NCI-H1436 (cell line): ENCODE measurements at places on chromosomes 4 and X.

- DNase-seq = no peak
These were observed 56.6 kb upstream of the C4orf54 start for GRCh38 chr4:99714179-99714578.

DNA sequence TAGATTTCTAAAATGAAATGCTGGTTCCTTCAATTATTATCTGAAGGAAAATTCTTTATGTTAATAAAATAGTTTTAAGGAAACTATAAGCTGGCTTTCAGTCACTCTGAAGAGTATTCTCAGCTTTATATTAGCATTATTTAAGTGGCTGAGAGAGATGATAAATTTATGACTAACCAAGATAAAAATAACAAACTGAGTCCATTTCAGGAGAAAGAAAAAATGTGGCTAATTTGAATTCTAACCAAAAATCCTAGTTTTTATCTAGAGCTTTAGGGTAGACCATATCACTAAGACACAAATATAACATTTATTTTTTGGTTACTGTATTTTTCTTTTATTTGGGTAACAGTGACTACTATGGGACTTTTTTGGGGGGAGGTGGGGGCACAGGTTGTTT is 59.4 kb upstream of the NAP1L5 start:
- no peak for DNase-seq

GRCh38 chrX:129626026-129626425 is 28.7 kb downstream of the APLN start:
- DNase-seq = no peak

- peak; percentile 82 for DNase-seq
These were observed 44.4 kb upstream of the TMSB15B start for GRCh38 chrX:103918050-103918449.

DNA sequence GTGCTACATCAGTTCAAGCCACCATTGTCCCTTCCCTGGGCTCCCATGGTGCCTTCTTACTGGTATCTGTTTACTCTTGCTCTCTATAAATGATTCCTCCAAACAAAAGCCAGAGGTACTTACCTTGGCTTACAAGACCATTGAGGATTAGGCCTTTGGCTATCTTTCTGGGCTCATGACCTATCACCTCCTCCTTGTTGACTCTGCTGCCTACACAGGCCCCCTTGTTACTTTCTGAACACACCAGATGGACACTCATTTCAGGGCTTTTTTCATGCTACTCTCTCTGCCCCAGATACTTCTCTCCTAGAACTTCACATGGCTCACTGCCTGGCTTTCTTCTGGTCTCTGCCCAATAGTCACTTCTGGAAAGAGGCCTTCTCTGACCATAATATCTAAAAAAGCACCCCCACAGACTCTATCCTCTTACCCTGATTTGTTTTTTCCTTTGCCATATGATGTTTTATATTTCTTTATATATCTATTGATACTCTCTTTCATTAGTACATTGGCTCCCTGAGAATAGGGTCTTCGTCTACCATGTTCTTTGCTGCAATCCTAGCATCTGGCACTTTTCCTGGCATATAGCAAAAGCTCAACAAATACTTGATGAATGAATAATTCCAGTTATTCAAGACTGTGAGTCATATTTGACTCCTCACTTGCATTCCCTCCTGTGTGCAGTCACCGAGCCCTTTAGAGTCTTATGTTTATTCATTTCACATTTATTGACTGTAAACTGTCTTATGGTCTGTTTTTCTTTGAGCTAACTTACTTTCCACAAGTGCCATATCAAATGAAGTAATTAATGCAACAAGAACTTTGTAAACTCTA is 27.1 kb upstream of the TAPT1 start:
- no peak for DNase-seq

DNA sequence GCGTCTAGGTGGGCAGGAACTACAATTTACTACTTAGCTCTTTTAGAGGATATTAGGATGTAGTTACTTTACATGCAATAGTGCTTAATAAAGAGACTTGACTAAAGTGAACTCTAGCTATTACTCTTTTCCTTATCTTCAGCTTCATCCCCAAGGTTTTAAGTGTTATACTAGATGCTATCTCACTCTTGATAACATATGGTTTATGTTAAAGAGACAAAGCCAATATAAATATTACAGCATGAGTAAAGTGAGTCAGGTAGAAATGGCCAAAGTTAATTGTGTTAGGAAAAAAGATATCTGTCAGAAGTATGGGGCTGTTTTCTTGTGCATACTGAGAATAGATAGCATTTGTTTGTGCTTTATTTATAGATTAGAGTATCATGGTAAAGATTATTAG is 80.5 kb downstream of the STAG2 start:
- DNase-seq = no peak

GRCh38 chrX:135512508-135513129 is 7.8 kb upstream of the INTS6L start:
- no peak for DNase-seq

DNA sequence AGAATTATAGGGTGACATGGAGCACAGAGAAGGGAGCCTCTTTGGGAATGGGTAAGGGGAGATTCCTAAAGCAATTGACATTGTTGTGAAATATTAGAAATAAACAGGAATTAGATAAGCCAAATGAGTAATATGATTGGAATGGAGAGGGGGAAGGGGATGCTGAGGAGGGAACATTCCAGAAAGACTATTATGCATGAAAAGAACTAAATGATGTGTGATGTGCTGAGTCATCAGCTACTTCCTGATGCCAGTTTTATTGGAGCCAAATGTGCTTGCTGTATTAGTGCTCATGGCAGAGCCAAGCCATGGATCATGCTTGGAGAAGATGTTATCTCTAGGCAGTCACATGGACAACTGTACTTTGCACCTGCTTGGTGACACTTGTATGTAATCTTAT is 189.0 kb upstream of the HCCS start:
- no peak for DNase-seq

DNA sequence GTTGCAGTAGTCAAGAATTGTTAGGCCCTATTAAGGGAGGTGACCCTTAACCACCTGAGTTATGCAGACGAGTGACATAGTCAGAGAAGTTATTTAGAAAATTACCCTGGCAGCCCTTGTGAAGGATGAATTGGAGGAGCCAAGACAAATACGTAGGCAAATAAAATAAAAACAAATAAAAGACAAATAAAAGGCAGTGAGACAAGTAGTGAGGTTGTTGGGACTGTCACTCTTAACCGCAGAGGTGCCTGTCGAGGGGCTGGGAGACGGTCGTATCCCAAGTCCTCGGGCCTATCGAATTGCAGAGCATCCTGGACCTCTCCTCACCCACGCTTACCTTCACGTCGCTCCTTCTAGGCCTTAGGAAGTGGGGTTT is 58.0 kb upstream of the ZC4H2 start:
- no peak for DNase-seq

DNA sequence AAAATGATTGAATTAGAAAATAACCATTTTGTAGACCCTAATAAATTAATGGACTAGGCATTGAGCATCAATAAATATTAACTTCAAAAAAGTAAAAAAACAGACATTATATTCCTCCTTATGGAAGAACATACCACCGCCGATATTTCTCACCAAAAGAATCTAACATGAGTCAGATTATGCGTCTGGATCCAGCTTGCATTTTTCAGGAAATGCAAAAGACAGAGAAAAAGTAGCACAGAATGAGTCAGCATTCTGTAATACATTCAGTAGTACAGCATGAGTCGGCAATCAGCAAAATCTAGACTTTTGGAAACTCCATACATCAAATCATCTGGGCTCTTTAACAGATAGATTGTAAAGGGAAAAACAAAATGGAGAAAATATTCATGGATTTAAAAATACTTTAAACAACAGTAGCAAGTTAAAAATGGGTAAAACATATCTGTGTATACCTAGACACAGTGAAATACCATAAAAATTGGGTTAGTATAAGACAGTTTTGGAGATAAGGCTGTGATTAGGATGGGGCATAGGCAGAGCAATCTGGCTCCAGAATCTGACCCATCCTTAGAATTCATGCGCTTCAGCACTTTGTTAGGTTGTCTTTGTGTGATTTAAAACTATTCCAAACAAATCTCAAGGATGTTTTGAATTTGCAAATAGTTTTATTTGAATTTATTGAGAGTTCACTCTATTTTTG is 633.0 kb upstream of the FAM241A start:
- DNase-seq = no peak

DNA sequence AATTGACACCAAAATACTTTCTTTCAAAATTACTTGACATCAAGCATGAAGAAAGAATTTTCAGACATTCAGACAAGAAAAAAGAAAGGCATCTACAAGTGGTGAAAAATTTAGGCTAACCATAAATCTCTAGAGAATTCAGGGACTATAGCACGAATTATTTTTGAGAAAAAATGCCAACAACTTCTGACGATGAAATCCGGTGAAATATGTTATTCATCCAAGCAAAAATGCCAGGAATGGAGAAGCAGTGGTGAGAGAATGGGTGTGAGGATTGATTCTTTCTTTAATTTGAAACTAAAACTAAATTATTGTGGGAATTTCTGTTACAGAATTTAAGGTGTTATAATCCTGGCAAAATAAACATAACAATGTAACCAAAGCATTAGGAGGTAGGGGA is 69.4 kb upstream of the SORBS2 start:
- DNase-seq = no peak

DNA sequence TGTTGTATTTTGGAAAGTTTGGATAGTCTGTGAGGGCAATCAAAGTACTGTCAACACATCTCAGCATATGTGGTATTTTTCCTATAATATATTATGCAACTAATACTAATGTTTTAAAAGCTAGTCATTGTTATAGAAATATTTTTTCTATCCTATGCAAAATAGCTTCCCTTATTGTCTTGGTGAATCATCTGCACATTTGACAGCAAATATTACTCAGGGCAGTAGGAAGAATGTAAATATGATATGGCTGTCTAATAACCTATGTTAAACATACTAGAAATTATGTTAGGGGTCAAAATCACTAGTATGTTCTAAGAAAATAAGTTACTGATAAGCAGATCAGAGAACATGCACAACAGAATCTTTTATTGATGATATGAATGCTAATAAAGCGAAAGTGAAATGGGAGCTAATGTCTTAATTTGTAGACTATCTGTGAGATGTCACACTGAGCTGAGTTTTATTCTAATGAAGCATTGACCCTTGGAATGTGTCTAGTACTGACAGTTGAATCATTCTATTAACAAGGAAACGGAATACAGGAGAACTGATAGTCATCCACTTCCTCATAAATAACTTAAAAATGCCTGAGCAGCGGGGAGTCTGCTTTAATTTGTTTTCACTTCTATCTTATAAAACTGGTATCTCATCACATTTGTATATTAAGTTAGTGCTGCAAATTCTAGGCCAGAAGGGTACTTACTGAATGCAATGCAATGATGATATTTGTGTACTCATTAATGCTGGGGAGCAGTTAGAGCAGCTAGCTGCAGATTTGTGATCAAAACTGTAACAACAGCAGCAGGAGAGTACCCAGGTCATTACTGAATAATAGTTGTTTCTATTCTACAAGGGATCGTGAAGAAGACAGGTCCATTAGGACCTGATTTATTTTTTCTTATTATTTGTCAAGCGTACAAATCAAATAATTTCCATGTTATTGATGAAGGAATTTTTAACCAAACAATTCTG is 440.3 kb upstream of the AADAT start:
- DNase-seq = no peak

DNA sequence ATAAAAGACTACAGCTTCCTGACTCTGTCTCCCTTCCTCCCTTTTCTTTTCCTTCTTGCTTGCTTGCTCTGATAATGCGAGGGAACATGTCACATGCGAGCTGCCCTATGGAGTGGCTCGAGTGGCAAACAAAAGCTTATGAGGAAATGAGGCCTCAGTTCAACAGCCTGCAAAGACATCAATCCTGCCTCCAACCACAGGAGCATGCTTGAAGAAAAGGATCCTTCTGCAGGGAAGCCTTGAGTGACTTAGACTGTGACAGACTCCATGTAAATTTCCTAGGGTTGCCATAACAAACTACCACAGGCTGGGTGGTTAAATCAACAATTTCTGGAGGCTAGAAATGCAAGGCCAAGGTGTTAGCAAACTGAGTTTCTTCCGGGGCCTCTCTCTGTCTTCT is 152.5 kb downstream of the NR3C2 start:
- no peak for DNase-seq

DNA sequence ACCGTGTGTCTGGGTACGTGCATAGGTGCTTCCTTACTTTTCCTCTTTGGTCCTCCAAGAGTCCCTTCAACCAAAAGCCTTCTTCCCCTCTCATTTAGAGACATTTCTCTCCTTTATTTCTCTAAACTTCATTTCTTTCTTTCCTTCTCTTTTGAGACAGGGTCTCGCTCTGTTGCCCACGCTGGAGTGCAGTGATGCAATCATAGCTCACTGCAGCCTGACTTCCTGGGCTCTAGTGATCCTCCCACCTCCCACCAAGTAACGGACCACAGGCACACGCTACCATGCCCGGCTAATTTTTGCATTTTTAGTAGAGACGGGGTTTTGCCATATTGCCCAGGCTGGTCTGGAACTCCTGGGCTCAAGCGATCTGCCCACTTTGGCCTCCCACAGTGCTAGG is 42.2 kb downstream of the ACOX3 start:
- no peak for DNase-seq

- no peak for DNase-seq
These were observed 106.0 kb upstream of the NAP1L5 start for GRCh38 chr4:88803600-88804096.

- DNase-seq = no peak
These were observed 585.6 kb downstream of the IL1RAPL1 start for GRCh38 chrX:29172880-29173279.

DNA sequence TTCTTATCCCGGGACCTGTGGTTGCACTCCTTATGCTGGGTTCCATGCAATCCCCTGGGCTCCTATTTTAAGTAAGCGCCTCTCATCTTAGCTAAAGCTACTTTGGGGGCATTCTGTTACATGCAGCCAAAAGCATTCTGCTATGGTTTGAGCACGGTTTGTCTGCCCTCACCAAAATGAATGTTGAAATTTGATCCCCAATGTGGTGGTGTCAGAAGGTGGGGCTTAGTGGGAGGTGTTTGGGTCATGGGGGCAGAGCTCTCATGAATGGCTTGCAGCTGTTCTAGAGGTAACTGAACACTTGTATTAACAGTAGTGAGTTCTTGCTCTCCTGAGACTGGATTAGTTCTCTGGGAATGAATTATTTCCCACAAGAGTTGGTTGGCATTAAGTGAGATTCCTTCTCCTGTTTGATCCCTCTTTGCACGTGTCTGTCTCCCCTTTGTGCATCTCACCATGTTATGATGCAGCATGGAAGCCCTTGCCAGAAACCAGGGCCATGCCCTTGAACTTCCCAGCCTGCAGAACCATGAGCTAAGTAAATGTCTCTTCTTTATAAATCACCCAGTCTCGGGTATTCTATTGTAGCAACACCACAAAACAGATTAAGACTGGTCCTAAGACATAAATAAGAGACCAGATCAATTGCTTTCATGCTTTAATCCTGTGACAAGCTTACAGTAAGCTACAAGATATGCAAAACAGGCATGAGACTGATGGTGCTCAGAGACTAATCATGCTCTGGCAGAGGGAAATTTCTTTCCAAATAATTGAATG is 141.8 kb downstream of the TSPAN5 start:
- DNase-seq = no peak

DNA sequence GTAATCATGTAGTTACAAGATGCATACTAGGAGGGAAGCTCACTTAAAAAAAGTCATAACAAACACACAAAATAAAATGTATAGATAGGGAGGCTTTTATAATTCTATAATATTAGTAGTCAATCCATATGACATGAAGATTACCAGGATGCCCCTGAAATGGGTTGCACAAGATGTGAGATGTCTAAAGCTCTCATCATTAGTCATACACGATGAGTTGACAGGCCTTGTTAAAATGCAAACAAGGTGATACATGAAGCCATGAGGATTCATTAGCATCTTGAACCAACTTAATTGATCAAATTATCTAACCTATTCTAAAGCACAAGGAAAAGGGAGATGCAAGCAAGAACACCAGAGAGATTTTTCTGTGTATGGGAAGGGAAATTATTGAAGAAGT is 470.2 kb downstream of the IQCM start:
- no peak for DNase-seq

GRCh38 chr4:14862891-14863290 is 139.4 kb upstream of the CPEB2 start:
- no peak for DNase-seq
